ENCODE measurements at places on chromosomes 6 and 20.

- H3K36me3 ChIP-seq, result no peaks in the 10 kb centered on the region
- no peaks in the 10 kb centered on the region for H3K4me1 ChIP-seq
- peaks cover 62% of the 10 kb centered on the region for H3K27me3 ChIP-seq
- H3K27ac ChIP-seq, result no peak overlapping the region
- no peak overlapping the region for H3K4me3 ChIP-seq
- DNase-seq, result no peak
Observed at GRCh38 chr6:30171677-30172471, 8.5 kb downstream of the TRIM15 start.

DNA sequence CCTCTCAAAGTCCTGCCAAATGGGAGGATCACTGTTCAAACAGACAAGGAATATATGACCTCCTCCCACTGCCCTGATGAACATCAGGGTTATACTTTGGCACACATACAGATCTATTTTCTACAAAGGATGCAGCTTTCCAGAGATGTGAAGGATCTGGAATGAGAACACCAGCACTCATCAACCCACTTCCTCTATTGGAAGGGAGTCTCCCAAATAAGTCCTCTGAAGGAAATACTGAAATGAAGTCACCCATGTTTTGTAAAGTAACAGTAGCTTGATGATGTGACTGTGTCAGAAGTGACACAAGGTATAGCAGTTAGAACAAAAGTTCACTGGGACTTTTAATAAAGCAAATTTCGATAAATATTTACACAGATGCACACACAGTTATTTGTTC is 104.9 kb downstream of the OGFRL1 start:
- H3K36me3 ChIP-seq, result peaks cover 7% of the 10 kb centered on the region
- DNase-seq, result no peak
- H3K27ac ChIP-seq, result no peak overlapping the region
- H3K4me3 ChIP-seq, result no peak overlapping the region

- H3K36me3 ChIP-seq, result no peaks in the 10 kb centered on the region
- H3K4me1 ChIP-seq, result no peaks in the 10 kb centered on the region
- no peak overlapping the region for H3K4me3 ChIP-seq
- H3K27me3 ChIP-seq, result no peaks in the 10 kb centered on the region
- no peak for DNase-seq
Observed at GRCh38 chr6:17167327-17167979, 65.6 kb downstream of the STMND1 start.

DNA sequence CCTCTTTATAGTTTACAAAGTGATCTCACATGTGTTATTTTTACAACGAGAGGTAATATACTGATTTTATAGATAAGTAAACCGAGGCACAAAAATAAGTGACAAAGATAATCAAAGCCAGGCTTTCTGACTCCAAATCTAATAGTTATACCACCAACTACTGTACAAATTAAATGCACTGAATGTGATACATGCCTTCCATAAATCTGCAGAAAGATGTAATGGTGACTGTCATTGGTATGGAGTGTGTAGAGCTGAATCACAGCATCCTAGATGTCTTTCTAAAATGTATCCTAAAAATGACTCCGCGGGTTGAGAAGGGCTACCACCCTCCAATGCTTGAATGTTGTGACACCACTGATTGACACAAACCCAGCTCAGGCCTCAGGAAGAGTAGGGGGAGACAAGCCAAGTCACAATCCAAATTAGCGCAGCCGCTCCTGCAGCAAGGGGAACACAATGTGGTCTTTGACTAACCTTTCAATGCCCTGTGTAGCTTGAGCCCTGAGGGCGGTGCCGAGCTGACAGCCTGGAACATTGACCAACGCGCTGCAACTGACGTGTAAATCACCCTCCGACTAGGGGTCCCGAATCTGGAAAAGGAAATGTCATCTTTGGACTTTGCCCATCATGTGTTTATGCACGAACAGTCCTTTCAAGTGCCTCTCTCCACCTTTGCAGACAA is 136.8 kb downstream of the OLIG3 start:
- H3K4me3 ChIP-seq, result no peak overlapping the region
- no peaks in the 10 kb centered on the region for H3K27me3 ChIP-seq
- H3K4me1 ChIP-seq, result no peaks in the 10 kb centered on the region
- H3K27ac ChIP-seq, result no peak overlapping the region
- no peak for DNase-seq

DNA sequence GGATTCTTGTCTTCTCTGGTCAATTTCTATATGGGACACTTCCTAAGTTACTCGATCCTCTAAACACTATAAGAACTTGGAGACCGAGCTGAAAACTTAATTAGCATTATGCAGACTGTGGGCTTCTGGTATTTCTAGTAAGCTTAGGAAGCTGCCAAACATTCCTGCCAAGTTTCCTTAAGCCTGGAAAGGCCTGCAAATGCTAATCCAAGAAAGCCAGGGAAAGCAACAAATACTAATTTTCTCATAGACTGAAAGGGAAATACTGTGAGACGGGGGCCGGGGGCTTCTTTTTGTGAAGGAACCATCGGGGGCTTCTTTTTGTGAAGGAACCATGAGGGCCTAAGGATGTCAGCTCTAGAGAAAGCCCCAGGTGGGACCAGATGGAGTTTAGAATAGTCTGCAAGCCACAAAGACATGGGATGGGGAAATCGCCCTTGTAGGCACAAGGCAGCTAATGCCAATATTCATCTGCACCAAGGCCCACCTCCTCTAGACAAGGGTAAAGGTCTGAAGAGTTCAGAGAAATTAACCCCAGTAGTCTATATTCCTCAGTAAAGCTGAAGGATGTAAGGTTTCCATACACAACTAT is 332.4 kb upstream of the PRDM1 start:
- peak overlapping the region; percentile 26 for H3K27ac ChIP-seq
- DNase-seq, result no peak
- no peaks in the 10 kb centered on the region for H3K27me3 ChIP-seq
- peaks cover 32% of the 10 kb centered on the region for H3K4me1 ChIP-seq

- peaks cover 2% of the 10 kb centered on the region for H3K36me3 ChIP-seq
- H3K4me1 ChIP-seq, result no peaks in the 10 kb centered on the region
- no peak overlapping the region for H3K27ac ChIP-seq
- no peak for DNase-seq
- no peaks in the 10 kb centered on the region for H3K27me3 ChIP-seq
Observed at GRCh38 chr20:16491294-16491905, 81.8 kb downstream of the KIF16B start.

DNA sequence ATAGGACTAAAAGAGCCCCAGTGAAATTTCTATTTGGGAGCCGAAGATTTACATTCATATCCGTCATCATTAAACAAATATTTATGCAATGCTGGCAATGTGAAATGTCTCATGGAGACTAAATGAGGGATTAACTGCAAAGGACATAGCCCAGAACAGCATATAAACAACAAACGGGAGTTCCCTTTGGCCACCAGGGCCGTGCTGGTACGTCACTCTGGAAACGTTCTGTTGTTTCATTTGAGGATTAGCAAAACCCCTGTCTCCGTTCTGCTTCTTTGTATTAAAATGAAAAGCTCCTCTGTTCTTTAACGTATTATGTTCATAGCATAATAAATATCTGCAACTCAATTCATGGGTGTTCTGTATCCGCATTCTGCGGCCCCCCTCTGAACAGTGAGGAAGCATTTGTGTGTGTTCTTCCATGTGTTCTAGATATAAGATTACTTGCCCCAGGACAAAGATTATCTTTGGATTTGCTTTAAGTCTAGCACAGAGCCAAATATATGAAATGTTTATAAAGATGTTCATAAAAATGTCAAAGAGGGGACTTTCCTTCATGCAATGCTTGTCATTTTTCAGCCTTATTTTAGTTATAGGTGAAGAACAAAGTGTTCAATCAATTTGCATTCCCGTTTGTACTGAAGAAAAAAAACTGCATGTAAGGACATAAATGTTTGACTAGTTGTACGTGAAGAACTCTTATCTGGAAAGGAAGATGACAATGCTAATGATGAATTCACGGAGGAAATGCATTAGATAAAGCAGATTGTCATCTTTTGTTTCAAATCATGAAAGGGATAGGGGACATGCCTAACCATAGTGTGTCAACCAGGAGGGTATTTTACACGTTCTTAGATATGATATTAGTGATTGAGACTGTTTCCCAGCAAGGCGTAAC is 90.0 kb upstream of the TNFAIP3 start:
- no peak overlapping the region for H3K27ac ChIP-seq
- no peaks in the 10 kb centered on the region for H3K27me3 ChIP-seq
- H3K36me3 ChIP-seq, result no peaks in the 10 kb centered on the region
- no peaks in the 10 kb centered on the region for H3K4me1 ChIP-seq
- DNase-seq, result no peak

GRCh38 chr6:125714441-125715090 is 34.9 kb upstream of the HEY2 start:
- H3K4me3 ChIP-seq, result no peak overlapping the region
- DNase-seq, result no peak
- no peak overlapping the region for H3K27ac ChIP-seq
- H3K27me3 ChIP-seq, result peaks cover 3% of the 10 kb centered on the region

DNA sequence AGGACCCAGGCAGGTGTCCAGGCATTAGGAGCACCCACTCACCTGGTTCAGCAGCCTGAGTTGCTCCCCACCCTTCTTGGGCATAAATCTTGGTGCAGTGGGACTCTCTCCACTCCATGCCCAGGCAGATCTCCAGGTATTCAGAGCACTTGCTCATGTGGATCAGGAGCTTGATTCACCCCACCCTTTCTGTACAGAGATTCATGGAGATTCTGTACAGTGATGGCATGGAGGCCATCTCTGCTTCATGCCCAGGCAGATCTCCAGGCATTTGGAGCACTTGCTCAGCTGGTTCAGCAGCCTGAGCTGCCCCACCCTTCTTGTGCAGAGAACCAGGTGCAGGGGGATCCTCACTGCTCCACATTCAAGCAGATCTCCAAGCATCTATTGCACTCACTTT is 44.1 kb downstream of the BEND6 start:
- H3K36me3 ChIP-seq, result no peaks in the 10 kb centered on the region
- no peaks in the 10 kb centered on the region for H3K27me3 ChIP-seq

Data from keratinocyte (primary cell).